Naive thymus-derived CD4-positive, alpha-beta T cell (primary cell): ENCODE measurements at places on chromosomes 16 and 17. TPM values are rescaled to one million over a fixed set of nuclear protein-coding genes. Genes with fewer than 3 reads are reported as not detected.

The NPIPB13 gene
- total RNA-seq = 20.8 TPM

DNA sequence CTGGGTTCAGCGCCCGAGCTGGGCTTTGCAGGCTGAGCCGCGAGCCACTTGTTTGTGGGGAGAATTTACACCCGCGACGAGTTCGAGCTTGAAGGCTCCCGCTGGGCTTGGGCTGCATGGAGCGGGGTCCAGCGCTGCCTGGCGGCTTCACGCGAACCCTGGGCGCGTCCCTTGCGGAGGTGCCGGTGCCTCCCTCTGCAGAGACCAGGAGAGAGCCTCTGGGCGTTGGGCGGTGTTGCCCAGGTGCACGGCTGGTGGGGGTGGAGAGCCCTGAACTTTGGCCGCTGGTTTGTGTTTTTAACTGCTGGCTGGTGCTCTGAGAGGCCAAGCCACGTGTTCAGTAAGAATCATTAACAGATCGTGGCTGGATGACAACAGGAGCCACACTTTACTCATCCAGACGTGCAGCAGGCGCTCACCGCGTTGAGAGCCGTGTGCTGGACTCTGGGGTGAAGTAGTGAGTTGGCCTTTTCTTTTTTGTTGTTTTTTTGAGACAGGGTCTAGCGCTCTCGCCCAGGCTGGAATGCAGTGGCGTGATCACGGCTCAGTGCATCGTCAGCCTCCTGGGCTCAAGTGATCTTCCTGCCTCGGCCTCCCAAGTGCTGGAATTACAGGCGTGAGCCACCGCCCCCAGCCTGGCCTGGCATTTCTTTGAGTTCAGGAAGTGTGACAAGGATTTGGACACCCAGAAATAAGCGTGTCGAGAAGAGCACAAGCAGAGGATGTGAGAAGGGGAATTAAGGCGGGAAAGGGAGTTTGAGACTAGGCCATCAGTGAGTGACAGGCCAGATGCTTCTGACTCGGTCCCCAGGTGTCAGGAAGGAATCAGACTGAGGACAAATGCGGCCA lies 827 bp downstream of the CDK10 start:
- H3K4me1 ChIP-seq = no peaks in the 10 kb centered on the region
- peaks cover 2% of the 10 kb centered on the region for H3K36me3 ChIP-seq
- H3K4me3 ChIP-seq = peak overlapping the region; percentile 96
- no peaks in the 10 kb centered on the region for H3K27me3 ChIP-seq
- DNase-seq = no peak

The PRM1 gene
- total RNA-seq = not detected

DNA sequence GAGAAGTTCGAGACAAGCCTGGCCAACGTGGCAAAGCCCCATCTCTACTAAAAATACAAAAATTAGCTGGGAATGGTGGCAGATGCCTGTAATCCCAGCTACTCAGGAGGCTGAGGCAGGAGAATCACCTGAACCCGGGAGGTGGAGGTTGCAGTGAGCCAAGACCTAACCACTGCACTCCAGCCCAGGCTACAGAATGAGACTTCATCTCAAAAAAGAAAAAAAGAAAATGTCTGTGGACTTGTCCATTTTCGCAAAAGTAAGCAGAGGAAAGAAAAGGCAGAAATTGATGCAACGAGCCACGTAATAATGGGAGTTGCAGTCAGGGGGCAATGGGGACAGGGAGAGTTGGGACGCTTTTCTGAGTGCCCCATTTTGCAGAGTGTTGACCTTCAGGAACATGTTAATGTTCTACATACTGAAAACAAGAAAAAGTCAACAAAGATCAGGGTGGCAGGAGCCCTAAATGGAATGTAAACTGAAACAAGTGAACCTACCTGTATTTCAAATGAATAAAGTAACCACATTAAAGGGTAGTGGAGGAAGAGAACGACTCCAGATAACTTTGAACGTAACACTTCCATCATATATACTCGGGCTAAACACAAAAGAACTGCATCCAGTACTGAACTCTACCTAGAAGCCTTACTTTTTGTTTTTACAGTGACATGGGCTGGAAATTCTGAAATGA lies 76.4 kb downstream of the CNGB1 start:
- no peaks in the 10 kb centered on the region for H3K4me1 ChIP-seq
- H3K27ac ChIP-seq = no peak overlapping the region
- no peaks in the 10 kb centered on the region for H3K36me3 ChIP-seq
- no peaks in the 10 kb centered on the region for H3K27me3 ChIP-seq
- no peak overlapping the region for H3K4me3 ChIP-seq

DNA sequence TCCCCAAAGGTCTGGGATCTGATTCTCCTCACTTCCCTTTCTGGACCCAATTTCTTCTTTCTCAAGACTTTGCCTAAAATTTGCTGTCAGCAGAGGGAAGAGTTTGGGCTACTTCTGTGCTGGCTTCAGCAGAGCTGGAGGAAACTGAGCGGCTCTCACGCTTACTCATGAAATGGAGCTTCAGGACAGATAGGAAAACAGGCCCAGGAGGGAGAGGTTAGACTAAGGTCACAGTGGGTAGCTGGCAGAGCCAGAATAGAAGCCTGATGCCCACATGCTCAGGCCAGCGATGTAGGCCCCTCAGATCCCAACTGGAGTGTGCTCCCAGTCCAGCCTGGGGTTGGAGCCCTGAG lies 593 bp downstream of the SLC38A7 start:
- peak overlapping the region; percentile 78 for H3K4me3 ChIP-seq
- H3K36me3 ChIP-seq = no peaks in the 10 kb centered on the region
- no peaks in the 10 kb centered on the region for H3K27me3 ChIP-seq
- no peak for DNase-seq

DNA sequence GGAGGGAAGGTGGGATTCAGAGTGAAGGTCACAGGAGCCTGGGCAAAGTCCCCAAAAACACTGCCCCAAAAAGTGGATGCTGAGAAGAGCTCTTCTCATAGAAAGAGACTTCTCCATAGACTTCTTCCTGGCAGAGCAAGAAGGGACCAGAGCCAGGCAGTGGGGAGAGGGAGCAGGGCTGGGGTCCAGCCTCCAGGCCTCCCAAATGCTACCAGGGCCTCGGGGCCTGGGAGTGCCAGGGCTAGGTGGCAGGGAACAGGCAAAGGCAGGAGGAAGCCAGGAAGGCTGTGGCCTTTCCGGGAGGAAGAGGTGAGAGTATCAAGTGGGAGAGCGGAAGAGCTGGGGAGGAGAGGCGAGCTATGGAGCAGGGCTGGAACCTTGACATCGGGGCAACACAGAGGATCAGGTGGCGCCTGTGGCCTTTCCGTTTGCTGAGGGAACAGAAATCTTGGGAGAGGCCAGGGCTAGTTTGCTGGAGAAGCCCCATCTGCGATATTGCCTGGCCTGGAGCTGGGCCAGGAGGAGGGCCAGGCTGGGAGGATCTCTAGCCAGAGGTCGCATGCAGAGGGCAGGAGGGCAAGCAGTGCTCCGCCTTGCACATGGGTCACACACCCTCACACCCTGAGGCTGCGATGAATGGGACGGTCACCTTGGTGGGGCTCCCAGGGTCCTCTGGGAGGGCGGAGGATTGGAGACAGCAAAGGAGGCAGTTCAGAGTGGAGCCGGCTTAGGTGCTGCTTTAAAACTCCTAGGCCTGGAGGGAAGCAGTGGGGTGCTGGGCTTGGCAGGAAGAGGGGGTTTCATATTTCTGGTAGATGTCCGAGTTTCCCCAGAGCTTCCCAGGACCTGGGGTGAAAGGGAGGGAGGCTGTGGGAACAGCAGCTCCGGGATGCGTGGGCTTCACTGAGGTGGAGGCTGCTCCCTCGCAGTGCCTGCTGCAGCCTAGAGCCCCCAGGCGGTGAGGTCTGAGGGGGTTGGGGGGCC lies 3.4 kb downstream of the SLC16A5 start:
- H3K27me3 ChIP-seq = no peaks in the 10 kb centered on the region
- H3K4me3 ChIP-seq = no peak overlapping the region
- H3K27ac ChIP-seq = no peak overlapping the region
- peaks cover 19% of the 10 kb centered on the region for H3K4me1 ChIP-seq
- DNase-seq = no peak
